ENCODE measurements at places on chromosomes 13 and 19.

DNA sequence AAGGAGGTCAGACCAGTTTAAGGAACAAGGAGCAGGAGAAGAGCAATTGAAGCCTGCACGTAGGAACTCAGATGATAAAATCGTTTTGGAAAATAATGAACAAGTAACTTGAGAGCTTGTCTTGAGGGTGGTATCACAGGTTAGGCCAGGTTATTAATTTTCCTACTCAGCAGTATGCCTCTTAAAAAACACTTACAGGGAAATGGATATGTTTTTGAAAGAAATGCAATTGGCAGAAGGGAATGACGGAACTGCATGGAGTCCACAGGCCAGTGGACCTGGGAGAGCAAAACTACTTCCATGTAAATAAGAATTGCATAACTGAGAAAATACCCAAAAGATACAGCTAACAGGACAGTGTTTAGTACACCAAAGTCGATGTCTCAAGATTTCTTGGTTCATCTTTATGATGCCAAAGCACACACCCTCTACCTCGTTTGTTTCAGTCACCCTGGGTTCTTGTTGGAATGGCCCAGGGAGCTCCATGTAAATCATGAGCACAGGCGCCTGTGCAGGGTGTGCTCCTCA is 35.2 kb downstream of the MBNL2 start:
- no peak for ATAC-seq

GRCh38 chr19:40523322-40524047 is 53.2 kb upstream of the SHKBP1 start:
- ATAC-seq: peak; percentile 98

DNA sequence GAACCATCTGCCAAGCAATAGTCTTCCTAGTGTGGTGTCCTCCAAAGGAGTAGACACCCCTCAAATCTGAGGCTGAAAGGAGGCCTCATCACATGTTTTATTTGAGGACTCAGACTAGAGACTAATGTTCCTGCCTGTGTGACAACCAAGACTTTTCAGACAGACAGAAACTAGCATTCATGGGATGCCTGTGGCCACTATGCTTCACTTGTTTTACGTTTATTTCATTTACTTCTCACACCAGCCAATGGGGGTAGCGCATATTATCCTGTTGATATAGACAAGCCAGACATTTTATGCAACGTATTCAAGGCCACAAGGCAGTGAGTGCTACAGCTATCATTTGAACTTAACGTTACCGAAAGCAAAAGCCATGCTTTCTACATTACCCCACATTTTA is 391.7 kb upstream of the HTR2A start:
- ATAC-seq: no peak

DNA sequence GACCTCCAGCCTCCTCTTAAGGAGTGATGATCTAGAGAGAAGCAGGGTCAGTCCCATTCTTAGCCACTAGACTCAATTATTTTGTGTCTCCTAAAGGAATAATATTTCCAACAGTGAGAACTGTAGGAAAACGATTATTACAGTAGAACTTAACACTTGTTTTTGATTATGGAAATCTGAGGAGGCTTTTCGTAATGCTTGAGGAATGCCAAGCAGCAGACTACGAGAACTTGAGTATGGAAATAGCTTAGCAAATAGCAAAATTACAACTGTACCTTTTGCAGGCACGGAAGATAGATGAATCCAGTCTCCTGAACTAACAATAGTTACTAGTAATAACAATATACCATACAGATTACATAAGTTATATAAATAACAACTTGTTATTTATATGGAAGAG is 12.2 kb downstream of the BRD4 start:
- ATAC-seq: peak; percentile 77

GRCh38 chr13:94917824-94918223 is 205.5 kb upstream of the SOX21 start:
- peak; percentile 45 for ATAC-seq

- ATAC-seq: no peak
These were observed 288.6 kb downstream of the SPRY2 start for GRCh38 chr13:80052286-80052685.

DNA sequence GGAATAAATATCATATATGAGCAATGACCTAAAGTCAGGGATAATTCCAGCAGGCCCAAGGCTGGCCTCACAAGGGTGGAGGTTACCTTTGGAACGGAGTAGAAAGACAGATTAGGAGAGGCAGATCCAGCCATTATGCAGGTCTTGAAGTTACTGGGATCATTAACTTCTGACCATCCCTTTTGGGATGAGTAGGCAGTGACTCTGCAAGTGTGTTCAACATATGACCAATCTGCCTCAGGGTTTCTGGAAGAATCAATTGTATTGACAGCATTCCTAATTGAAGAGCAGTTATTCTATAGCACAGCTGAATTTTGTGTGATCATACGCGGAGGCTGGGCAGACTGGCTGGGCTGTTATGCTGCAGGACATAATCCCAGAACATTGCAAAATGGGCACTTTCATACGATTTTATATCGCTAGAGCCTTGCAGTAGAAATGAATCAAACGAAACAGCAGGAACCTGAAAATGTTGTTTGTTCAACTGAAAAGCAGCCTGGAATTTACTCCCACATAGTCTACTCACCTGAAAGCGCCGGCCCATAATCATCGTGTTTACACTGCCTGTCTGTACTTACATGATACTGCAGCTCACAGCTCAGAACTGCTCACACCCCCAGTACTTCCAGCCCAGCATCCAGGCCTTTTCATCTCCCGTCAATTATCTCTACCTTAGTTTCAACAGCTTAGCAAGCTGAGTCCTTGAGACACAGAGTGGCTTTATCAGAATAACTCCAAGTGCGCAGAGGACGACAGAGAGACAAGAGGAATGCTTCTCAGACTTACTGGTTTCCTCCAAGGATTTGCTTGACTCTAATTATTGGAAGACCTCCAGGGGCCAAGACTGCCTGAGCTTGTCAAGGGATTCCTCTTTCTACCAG is 556.1 kb downstream of the EFNB2 start:
- no peak for ATAC-seq

DNA sequence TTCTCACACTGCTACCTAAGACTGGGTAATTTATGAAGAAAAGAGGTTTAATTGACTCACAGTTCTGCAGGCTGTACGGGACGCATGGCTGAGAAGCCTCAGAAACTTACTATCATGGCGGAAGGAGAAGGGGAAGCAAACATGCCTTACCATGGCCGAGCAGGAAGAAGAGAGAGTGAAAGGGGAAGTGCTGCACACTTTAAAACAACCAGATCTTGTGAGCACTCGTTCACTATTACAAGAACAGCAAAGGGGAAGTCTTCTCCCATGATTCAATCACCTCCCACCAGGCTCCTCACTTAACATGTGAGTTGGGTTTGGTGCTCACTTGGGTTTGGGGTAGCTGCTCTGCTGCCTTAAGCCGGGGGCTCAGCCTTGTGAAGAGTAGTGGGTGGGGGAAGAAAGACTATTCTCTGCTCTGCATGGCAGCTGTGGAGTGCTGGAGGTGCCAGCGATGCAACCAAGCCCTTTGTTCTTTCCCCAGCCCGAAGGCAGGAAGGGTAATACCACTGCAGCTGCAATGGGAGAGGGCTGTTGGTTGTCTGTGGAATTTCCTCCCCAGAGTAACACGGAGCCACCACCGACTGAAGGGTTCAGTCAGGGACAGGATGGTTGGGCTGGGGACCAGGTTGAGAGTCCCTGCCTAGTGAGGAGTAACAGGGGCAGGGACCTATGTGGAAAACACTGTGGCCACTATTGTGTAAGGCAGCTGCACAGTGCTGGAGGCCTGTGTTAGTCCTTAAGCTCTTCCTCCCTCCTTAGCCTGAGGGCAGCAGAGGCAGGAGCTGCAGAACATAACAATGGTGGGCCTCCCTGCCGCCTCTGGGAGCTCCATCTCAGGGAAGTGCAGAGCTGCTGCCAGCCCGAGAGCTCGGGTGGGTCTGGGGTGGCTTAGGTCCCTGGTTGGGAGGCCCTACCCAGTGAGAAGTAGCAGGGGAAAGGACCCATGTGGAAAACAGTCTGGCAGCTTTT is 1262.5 kb downstream of the EFNB2 start:
- ATAC-seq: no peak

DNA sequence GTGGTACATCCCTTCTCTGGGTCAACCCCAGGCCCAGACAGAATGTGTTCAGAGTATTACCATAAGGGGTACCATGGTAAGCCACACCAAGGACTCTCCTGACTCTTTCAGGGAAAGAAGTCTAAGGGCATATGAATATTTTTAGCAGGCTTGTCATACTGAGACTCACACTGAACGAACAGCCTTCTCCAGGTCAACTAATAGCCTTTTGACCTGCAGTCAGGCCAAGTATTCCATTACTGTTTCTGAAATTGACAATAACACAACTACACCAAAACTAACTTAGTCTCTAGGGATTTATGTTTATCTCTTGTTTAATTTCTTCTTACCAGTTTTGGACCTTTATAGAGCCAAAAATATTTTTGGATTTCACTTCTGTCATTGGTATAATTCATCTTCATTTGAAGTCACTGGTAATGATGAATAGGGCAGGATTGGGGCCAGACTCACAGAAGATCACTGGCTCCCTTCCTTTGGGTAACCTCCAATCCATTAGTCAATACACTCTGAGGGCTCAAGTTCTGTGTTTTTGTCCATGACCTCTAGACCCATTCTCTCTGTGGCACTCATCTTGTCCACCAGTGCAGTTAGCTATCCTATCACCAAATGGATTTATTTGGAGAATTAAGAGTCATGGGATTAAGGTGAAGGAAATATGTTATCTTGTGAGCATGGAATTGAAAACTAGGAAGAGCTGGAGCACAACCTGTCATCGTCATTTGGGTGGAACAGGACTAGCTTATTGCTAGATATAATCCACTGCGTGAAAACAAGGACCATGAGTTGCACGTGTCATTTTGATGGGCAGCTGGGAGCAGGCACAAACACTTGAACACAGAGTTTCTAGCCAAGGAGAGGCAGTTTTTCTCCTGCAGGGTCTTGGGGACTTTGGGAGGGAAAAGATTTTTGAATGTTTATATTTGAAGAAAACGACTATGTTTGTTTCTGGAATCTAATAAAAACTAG is 313.3 kb downstream of the DCLK1 start:
- peak; percentile 25 for ATAC-seq

DNA sequence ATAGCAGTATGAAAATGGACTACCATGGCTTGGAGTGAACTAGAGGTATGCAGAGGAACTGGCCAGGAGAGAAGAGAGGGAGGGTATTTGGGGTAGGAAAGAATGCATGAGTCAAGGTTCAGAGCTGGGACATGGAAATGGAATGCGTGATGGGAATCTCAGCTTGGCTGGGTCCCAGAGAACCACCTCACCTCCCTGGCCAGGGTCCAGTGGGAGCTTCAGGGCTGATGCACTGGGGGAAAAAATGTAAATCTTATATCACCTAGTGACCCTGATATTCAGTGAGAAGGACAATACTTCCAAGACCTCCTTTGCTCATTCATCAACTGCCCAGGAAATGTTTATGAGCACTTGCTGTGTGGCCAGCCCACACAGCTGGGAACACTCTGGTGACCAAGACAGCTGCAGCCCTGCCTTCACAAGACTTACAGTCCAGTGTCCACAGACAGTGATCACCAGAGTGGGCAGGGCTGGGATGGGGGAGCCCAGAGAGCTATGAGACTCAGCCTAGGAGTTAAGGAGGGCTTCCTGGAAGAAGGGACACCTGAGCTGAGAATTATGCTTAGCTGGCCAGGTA is 12.8 kb downstream of the IGSF23 start:
- ATAC-seq: peak; percentile 92

DNA sequence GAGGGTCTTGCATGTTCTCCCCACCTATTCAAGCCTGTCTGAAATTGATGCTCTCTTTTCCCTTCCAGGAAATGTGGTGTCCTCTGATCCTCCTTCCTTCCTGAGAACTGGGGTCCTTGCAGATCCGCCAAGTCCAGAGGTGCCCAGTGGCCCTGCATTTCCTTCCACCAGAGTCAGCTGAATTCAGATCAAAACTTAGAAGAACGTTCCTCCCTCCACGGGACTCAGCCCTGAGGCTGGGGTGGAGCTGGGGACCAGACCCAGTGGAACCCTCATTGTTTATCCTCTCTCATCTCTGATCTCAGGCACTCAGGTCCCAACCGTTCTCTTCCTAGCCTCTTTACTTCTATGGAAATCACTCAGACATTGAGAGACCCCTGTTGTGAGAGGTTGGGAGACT is 477.3 kb downstream of the TSHZ3 start:
- no peak for ATAC-seq

DNA sequence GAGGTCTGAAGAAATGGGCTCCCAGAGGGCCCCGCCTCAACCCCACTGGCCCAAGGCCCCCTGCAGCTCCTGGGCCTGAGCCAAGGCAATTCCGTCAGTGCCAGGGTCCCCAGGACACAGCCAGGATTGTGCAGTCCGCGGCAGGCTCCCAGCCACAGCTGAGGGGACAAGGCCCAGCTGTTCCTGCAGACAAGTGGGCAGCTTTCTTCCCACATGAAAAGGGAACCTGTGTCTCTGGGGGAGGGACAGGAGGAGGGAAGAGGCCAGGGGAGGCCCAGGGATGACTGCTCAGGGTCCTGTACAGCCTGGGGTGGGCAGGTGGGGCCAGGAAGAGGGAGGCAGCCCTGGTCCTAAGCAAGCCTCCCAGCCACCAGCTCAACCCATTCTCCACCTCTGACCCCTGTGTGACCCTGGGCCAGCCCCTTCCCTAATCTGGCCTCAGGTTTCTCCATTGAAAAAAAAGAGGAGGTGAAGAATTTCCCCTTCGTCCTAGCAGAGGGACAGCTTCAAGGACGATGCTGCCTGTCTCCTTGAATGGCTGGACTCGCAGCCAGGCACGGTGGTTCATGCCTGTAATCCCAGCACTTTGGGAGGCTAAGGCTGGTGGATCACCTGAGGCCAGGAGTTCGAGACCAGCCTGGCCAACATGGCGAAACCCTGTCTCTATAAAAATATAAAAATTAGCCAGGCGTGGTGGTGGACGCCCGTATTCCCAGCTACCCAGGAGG is 20.5 kb upstream of the VSTM2B start:
- ATAC-seq: no peak

- no peak for ATAC-seq
These were observed 43.0 kb downstream of the DIAPH3 start for GRCh38 chr13:60120617-60121336.
